ENCODE measurements at places on chromosomes 12 and 14. TPM values are rescaled to one million over a fixed set of nuclear protein-coding genes. Genes with fewer than 3 reads are reported as not detected.
A peak's percentile ranks its signal among the peaks of the same experiment; 100 is the strongest.

Gene COX6A1
- 260 TPM for polyA plus RNA-seq

Gene ASCL1
- polyA plus RNA-seq = 0.08 TPM

DNA sequence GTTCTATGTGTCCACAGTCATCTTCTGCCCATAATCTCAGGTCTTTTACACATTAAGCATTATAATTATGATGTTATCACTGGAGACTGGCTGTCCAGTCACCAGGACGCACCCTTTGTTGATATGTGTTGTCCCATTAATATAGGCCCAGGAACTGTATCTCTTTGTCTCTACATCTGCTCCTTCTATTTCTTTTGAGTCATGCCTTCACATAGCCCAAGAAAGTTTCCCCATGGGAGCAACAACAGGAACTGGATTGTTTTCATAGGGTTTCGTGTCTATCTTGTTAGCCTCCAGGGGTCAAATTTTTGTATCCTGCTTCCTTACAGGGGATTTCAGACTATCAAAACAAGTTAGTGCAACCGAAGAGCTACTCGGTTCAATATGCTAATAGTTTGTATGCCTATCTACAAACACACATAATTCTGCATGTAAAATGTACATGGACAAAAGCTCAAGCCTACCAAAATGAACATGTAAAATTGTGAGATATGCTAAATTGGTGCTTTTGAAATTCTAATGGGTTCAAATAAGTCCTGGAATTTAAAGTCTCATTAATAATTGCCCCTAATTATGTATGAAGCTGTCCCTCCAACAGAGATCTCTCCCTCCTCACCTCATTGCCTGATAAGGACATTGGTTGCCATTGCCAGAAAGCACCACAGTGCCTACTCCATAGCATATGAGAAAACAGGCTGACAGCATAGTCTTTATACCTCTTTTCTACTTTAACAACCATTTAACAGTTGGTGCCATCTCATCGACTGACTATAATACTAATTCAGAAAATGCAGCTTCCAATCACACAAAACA is 99.8 kb upstream of the DIO2 start:
- DNase-seq = no peak

GRCh38 chr14:89330236-89331002 is 86.6 kb downstream of the FOXN3 start:
- DNase-seq = no peak

DNA sequence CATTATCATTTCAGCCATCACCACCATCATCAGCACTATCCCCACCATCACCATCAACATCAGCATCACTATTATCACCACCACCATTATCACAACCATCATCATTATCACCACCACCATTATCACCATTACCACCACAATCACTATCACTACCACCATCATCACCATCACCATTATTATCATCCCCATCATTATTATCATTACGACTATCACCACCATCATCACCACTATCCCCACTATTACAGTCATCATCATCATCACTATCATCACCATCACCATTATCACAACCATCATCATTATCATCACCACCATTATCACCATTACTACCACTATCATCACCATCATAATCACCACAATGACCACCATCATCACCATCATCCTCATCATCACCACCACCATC is 50.4 kb upstream of the CMKLR1 start:
- no peak for DNase-seq

GRCh38 chr12:115385141-115385540 is 701.2 kb upstream of the TBX3 start:
- DNase-seq = no peak

GRCh38 chr12:15757553-15758255 is 31.5 kb downstream of the EPS8 start:
- no peak for DNase-seq

Gene NAV3
- polyA plus RNA-seq = 11.4 TPM

DNA sequence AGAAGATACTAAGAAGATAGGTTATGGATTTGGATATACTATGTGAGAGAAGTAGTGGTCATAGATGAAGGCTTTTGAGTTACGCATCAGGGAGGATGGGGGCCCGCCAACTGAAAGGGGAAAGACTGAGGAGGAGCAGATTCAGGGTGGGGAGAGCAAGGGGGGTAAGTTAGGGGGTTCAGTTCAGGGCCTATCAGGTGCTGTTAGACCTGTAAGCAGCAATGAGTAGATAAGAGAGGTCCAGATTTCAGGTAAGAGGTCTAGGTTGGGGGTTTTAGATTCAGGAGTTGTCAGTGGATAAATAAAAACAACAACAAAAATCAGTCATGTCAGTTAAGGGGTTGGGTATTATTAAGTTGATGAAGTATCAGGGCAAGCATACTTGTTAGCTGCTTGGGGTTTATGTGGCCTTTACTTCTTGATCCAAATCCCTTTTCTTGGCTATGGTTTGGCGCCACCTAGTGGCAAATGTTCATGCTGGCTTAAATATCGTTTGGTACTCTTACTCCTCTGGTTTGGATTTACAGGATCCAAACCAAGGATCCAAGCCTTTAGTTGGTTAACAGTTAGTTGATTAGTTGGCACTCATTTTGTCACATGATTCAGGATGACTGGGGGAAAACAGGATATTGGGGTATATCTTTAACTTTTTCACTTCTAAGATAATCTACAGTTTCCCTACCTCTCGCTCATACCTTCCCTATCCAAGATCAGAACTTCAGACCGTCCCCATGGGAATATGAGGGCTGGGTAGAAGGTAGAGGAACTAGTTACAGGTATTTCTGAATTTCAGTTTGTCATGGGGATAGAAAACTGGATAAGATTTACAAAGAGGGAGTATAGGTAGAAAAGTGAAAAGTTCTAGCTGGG is 65.1 kb downstream of the PCNX1 start:
- peak; percentile 89 for DNase-seq

- DNase-seq = no peak
Observed at GRCh38 chr12:26686408-26686807, 146.6 kb downstream of the ITPR2 start.

DNA sequence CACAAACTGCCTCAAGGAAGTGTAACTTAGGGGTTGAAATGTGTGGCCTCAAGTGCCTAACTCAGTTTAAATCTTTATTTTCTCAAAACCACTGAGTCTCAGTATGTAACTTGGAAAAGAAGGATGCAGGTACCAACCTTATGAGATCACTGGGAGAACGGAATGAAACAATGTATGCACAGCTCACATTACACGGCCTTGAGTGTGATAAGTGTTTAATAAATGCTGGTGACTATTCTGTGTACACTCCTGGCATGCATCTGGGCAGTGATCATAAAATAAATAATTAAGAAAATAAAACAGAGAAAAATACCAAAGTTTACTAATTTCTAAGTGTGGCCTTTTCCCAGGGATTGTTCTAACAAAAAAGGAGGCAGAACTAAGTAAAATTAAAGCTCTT is 974.5 kb upstream of the FLRT2 start:
- no peak for DNase-seq

DNA sequence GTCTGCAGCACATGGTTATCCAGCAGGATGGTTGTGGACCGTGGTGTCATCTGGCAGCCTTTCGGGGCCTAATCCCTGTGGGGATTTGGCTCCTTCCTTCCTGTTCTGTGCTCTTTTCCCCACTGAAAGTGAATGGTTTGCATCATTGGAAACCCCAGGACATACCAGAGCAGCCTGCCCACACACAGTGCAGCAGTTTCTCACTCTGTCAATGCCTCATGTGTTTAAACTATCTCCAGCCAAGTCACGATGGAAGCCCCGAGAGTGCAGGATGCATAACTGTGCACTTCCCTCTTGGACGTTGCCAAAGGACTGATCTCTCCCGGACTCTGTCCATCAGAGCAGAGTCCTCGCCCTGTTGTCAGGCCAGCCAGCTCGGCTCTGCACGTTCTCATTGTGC is 29.0 kb upstream of the AMN start:
- DNase-seq = peak; percentile 5

Gene KRT80
- polyA plus RNA-seq = 0.80 TPM

- no peak for DNase-seq
Observed at GRCh38 chr12:26188127-26188526, 7.2 kb upstream of the SSPN start.

Gene OR4E2
- polyA plus RNA-seq = 0.05 TPM

DNA sequence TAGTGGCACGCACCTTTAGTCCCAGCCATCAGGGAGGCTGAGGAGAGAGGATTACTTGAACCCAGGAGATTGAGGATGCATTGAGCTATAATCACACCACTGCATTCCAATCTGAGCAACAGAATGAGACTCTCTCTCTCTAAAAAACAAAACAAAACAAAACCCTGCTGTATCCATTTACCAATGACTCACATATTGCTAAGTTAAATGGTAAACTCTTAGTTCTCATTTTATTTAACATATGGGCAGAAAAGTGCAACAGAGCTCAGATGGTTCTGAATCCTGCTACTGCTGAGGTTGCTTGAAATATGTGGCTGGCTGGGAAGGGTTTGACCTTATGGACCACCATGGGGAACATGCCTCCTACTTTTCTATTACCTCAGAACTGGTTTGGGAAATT is 33.7 kb upstream of the CCNT1 start:
- no peak for DNase-seq

DNA sequence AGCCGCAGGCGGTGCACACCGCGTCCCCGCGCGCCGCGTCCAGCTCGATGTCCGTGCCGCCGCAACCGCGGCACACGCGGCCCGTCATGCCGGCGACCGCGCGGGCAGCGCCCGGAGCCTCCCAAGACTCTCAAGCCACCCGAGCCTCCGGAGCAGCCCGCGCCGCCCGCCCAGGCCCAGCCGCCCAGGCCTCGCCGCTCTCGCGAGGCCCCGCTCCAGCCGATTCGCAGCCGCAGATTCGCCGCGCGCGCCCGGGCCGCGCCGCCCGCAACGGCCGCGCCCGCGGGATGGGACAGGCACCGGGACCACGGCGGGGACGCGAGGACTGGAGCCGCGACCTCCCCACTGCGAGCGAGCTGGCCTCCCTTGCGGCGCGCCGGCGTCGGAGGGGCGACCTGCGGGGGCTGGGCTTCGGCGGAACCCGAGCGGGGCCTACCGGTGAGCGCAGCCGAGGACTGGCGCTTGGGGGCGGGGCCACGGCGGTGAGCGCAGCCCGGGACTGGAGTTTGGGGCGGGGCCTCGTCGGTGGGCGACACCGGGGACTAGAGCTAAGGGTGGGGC is at the start of gene BRF1:
Gene BRF1 (minus strand): TSS at position 460 of the 561 bp plus-strand sequence. CDS start 372 bp downstream, at position 88.
- DNase-seq = peak; percentile 88

Gene ZC3H10
- 5.8 TPM for polyA plus RNA-seq

Gene MTERF2
- 38.6 TPM for polyA plus RNA-seq

Data from left kidney (tissue), 8 donors.